ENCODE measurements at places on chromosomes 2 and 18. TPM values are rescaled to one million over a fixed set of nuclear protein-coding genes. Genes with fewer than 3 reads are reported as not detected.

DNA sequence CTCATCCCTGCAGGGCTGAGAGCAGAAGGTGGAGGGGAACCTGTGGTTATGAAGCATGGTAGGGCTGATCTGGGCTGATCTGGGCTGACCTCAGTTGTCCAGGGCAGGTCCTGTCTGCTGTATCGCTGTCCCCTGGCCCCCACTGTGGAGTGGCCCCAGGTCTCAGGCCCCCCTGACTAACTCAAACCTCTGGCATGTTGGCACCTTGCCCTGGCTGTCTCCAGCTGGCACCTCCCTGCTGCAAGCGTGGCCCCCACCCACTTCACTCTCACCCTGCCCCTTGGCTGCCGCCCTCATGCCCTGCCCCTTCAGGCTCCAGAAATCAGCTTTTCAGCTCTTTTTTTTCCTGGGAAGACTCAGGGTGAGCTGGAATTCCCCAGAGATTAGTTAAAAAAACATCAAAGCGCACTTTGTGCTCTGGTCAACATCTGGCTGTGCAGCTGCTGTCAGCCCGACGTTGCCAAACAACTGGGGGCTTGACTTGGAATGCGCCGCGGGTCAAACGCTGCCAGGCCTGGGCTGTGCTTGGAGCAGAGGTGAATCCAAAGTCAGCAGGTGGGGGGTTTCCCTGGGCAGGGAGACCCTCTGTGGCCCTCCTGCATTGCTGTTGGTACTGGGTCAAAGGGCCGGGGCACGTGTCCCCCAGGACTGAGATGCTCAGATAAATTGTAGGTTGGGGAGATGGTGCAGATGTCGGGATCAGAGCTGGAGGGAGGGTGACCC lies 173.8 kb upstream of the HDAC4 start:
- H3K36me3 ChIP-seq, result no peaks in the 10 kb centered on the region
- no peak for DNase-seq
- no peaks in the 10 kb centered on the region for H3K4me1 ChIP-seq
- no peak overlapping the region for H3K4me3 ChIP-seq
- no peak overlapping the region for H3K27ac ChIP-seq

DNA sequence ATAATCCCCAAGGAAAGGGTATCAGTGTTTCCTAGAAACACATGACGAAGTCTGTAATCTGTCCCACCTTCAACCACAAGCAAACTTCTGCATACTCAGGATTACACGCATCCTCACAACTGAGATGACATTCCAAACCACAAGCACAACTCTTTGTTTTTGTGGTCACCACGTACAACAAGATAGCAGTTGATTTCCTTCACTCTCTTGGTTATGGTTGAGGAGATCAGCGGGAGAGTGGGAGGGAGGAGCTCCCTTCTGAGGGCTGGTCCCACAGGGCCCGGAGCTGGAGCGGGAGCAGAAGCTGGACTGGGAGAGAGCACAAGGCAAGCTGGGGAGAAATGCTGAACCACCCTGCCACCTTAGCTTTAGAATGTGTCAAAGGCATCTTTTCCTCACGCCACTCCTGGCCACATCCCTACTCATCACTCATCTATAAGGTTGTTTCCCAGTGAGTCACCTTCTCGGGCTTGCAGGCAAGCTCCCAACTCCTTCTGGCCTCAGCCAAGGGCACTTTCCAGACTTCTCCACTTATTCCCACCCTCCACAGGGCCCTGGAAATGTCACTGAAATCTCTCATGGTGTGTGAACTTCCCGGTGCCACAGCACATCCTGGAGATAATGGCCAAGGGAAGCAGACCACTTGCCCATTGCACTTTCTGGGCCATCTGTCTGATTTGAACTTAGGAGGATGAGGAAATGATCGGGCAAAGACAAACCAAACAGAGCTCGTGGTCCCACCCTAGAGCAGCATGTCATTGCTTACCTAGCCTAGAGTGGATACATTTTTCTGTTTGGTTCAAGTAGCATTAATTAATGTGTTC lies 98.9 kb upstream of the LGALSL start:
- H3K4me1 ChIP-seq, result peaks cover 5% of the 10 kb centered on the region
- no peaks in the 10 kb centered on the region for H3K36me3 ChIP-seq
- DNase-seq, result no peak
- H3K27ac ChIP-seq, result no peak overlapping the region

CNOT9 gene
- total RNA-seq, result 71.0 TPM

DNA sequence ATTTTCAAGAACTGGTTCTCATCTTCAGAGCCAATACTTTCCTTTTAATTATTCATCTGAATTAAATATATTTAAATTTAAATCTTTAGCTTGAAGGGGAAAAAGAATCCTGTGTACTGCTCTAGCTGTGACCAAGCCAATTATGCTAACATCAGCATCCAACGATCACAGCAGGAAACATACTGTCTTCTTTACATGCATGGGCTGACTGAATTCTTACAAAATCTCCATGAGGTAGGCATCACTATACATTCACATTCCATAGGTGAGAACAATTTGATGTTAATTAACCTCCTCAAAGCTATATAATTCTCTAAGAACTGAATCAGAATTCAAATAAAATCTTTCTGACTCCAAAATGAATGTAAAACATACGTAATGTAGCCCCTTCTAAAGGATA lies 118.8 kb upstream of the MAP2 start:
- H3K36me3 ChIP-seq, result no peaks in the 10 kb centered on the region
- H3K4me3 ChIP-seq, result no peak overlapping the region
- no peak for DNase-seq
- H3K27ac ChIP-seq, result no peak overlapping the region
- no peaks in the 10 kb centered on the region for H3K27me3 ChIP-seq
- H3K4me1 ChIP-seq, result no peaks in the 10 kb centered on the region

TFCP2L1 gene
- total RNA-seq, result 0.02 TPM
